ENCODE measurements at places on chromosomes 11 and 22.
A peak's percentile ranks its signal among the peaks of the same experiment; 100 is the strongest.

GRCh38 chr11:64211181-64211872 lies 4.8 kb downstream of the FERMT3 start:
- DNase-seq, result no peak

DNA sequence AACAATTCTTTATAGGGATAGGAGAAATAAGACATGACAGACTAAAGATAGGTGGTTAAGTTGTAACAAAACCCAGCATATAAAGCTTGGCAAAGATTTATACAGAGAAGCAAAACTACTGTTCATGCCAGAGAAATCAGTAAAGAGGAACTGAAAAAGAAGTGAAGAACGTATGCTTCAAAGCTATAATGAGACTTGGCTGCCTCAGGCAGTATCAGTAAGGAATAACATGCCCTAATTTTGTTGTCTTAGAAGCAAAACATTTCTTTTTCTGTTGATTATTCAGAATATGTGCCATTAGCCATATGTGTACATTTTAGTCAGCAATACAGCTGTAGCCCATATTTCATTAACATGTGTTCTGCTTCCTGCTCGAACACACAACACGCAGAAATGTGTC lies 403.2 kb downstream of the NELL1 start:
- DNase-seq, result no peak

- no peak for DNase-seq
These were observed 33.9 kb upstream of the RIC3 start for GRCh38 chr11:8202516-8203413.

DNA sequence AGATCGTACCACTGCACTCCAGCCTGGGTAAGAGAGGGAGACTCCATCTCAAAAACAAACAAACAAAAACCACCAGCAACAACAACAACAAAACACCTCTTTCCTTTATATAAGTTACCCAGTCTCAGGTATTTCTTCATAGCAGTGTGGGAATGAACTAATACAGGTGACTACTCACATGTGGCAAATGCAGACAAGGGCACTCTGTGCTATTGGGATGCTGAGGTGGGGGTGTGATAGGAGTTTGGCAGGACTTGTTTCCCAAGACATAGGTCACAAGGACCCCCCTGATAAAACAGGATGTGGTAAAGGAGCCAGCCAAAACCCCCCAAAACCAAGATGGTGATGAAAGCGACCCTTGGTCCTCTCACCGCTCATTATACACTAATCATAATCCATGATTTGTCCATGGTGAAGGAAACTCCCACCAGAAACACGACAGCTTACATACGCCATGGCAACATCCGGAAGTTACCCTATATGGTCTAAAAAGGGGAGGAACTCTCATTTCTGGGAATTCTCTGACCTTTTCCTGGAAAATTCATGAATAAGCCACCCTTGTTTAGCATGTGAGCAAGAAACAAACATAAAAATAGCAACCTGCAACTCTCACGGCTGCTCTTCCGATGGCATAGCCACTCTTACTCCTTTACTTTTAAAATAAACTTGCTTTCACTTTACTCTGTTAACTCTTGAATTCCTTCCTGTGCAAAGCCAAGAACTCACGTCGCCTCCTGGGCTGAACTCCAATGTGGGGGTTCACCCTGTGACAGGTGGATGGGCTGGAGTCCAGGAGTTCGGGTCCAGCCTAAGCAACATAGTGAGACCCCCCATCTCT lies 18.8 kb upstream of the INCENP start:
- no peak for DNase-seq

GRCh38 chr11:61881397-61881796 lies 9.9 kb downstream of the FADS3 start:
- DNase-seq, result no peak

DNA sequence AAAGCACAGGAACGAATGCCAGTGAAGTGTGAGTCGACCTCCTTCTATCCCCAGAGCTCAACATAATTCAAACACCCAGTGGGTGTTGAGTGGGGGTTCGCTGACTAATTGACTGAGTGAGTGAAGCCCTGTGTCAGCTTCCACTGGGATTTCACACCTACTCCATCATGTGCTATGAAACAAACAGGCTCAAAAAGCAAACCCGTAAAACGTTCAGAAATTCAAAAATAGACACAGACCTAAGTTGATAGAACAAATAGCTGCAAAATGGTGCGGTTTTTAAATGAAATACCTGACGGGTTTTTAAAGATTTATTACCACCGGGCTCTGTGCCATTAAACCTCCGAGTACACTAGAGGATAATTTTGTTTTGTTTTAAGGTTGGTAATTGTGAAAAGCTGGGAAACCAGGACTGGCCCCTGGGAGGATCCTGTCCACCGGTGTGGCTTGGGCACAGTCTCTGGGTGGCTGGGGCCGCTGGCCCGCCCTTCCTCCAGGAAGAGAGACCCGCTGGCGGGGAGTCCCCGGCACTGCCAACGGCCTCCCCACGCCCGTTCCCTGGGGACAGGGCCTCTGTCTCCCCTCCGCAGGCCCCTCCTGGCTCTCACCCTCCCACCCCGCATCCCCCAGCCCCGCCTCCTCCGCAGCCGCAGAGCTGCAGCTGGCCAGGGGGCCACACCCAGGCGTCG lies 13.6 kb downstream of the KCNJ5 start:
- no peak for DNase-seq

GRCh38 chr11:2097356-2097997 lies 41.7 kb downstream of the IGF2 start:
- no peak for DNase-seq

GRCh38 chr11:34650528-34650927 lies 29.6 kb downstream of the EHF start:
- DNase-seq, result peak; percentile 36

DNA sequence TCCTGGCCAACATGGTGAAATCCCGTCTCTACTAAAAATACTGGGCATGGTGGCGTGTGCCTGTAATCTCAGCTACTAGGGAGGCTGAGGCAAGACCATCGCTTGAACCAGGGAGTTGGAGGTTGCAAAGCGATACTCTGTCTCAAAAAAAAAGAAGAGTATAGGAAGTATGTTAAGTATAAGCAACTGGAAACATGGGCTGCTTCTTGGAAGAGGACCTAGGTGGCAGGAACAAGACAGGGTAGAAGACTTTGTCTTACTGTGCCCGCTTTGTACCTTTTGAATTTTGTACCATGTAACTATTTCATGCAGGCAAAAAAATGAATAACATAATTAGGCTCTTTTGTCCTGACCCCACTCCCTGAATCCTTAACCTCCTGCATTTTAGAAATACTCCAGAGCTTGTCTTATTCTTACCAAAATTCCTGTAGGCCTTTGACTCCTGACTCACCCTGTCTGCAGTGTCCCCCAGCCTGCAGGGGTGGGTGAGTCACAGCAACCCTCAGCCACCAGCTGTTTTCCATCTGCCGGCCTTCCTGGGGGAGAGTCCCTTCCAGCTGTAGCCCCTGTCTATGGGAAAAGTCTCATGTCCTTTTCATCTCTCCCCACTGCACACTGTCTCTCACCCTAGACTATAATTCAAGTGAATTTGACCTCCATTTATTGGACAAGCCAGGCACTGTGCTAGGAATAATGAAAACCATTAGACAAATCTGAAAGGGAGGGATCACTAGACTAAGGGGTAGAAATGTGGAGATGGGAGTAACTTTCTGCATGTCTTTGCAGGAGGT lies 41.8 kb downstream of the TXN2 start:
- no peak for DNase-seq

DNA sequence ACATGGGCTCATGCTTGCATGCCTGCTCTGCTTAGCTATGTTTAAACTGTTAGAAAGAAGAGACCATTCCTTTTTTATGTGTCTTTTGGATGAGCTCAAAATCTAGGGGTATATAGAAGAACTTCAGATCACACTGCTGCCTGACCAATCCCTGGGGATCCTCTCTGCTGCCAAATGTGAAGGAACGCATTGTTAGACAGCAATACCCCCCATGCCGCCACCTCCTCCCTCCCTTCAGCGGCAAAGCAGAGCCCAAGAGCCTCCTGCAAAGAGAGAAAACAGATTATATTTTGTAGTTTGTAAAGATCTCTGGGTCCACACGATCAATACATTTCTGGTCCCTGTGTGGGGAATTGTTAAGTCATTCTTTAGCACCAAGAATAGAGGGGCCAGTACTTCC lies 677.6 kb downstream of the NTM start:
- no peak for DNase-seq

DNA sequence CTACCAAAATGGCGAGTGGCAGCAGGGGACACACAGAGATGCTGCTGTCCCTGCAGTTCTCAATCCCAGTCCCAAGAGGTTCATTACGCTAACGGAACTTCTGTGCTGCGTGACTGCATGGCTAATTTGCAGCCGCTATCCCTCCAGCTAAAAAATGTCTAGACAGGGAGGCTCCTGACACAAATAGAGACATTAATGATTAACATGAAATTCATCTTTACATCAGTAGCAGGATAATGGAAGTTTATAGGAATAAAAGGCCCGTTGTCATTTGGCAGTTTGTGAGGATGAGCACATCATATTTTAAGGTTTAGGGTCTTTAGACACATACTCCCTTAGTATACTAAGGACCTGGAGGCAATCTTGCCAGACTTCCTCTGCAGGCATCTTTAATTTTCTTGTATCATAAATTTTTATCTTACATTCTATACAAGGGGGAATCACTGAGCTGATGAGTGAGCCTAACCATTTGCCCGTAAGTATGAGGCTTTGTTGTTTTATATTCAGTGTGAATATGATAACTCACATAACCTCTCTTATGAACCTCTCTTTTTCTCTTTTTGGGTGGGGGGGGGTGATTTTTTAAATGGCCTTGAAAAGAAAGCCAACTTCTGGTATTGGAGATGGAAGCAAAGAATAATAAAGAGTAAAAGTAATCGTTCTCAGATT lies 99.8 kb upstream of the OR9G4 start:
- DNase-seq, result no peak

GRCh38 chr22:43343670-43344519 lies 723 bp upstream of the SCUBE1 start:
- DNase-seq, result no peak

DNA sequence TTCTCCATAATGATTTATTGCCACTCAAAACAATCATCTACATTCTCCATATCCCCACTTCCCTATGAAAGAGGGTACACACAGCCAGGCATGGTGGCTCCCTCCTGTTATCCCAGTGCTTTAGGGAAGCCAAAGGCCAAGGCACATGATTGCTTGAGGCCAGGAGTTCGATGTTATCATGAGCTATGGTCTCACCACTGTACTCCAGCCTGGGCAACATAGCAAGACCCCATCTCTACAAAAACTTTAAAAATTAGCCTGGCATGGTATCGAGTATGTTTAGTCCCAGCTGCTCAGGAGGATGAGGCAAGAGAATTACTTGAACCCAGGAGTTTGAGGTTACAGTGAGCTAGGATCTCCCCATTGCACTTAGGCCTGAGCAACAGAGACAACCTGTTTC lies 6.0 kb downstream of the HPS5 start:
- DNase-seq, result no peak

DNA sequence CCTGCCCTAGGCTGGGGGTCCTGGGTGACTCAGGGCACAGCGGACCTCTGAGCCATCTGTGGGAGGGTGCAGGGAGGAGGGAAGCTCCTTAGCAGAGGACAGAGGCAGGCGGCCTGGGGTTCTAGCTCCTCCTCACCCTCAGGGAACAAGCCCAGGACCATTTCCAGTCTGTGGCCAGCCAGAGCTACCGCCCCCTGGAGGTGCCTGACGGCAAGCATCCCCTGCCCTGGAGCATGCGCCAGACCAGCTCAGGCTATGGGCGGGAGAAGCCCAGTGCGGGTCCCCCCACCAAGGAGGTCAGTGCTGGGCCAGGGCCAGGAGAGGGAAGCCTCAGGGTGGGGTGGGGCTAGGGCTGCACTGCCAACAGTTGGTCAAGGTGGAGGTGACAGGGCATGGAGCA lies 26.0 kb upstream of the LRRC10B start:
- no peak for DNase-seq

DNA sequence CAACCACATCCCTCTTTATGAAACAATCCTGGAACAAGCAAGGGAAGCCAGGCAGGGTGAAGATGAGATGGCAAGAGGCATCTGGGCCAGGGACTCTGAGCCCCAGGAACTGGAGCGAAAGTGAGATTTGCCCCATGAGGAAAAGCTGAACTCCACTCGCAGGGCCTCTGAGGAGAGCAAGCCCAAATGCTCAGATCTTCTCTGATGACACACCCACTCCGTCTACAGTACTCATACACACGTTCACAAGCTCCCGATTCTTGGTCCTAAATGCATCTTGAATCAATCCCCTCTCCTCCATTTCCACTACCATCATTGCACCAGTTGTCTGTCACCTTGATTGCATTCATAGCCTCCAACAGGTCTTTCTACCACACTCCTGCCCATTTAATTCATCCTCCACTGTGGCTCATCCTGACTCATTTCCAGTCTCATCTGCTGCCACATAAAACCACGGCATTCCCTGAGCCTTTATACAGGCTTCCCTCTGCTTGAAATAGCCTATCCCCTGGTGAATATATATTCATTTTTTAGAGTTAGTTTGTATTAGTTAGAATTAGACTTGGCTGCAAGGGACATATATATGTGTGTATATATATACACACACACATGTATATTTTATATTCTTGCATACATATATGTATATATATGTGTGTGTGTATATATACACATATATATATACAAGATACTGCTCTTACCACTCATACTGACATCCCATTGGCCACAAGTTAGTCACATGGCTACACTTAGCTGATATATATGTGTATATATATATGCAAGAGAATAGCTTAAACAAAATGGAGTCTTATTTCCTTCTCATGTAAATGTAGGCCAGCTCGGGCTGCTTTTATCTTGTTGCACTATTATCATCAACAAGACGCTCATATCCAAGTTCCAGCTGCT lies 1.4 kb upstream of the APOA5 start:
- DNase-seq, result no peak

DNA sequence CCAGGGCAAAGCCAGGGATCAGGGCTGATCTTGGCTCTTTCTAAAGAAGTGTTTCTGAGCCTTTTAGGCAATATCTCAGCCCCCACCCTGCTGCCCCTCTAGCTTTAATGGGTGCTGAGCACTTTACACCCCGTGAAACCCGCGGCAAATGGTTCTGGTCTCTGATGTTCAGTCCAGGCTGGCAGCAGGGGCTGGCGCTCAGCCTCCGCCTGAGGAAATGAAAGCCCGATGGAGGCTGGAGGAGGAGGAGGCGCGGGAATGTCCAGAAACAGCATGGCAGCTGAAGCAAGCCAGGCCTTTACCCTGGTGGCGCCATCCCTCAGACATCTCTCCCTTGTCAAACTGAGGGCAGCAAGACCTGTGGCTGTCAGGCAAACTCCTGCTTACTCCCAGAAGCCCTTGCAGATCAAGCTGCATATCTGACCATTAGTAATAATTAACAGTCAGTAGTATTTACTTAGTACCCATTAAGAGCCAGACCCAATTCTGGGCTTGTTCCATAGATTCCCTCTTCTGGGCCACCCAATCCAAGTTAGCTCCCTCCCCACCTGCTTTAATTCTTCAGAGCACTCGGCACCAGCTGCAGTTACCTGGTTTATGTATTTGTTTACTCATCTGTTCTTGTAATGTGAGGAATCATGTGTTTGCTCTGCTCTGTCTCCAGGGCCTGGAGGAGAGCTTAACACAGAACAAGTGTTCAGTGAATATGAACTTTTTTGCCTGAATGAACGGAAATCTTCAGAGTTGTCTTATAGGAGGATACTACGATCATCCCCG lies 15.0 kb upstream of the ALX4 start:
- DNase-seq, result no peak
